ENCODE measurements at places on chromosomes 3 and 15.

DNA sequence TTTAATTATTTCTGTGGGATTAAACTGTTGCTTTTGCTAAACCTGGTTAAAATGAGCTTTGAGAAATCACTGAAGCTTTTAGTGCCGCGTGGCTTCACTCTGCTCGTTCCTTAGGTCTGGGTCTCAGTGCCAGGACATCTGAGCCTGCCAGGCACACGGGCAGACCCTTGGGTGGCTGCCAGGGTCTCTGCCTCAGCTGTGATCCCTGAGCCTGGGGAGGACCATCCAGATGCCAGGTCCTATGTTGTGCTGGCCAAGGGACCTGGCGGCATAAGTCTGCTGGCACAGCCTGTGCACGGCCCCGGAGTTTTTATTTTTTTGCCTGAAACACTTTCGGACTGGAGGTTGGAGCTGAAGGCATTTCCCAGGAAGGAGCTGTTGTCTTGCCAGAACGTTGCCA lies 328.1 kb downstream of the LRTM1 start:
- DNase-seq = no peak

DNA sequence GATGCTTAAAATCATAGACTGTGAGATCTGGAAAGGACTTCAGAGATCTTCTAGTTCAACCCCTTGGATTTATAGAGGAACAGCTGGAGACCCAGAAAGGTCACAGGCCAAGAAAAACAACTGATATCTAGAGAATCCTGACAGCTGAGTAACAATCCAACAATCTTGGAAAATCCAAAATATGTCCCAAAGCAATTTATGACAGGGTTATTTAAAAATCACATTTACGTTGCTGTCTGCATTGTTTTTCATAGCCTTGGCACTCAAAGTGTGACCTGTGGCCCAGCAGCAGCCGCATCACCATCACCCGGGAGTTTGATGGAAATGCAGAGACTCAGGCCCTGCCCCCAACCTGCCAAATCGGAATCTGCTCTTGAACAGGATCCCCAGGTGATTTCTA lies 78.8 kb downstream of the FBN1 start:
- DNase-seq = no peak

GRCh38 chr3:9161298-9161697 lies 88.1 kb downstream of the SRGAP3 start:
- DNase-seq = no peak

GRCh38 chr3:44476181-44476611 lies 1.3 kb downstream of the ZNF445 start:
- no peak for DNase-seq

GRCh38 chr3:71759401-71759800 lies 5.7 kb downstream of the GPR27 start:
- no peak for DNase-seq

GRCh38 chr3:172467170-172467824 lies 19.0 kb upstream of the GHSR start:
- DNase-seq = no peak

GRCh38 chr15:40097968-40098476 lies 10.7 kb downstream of the BMF start:
- no peak for DNase-seq

DNA sequence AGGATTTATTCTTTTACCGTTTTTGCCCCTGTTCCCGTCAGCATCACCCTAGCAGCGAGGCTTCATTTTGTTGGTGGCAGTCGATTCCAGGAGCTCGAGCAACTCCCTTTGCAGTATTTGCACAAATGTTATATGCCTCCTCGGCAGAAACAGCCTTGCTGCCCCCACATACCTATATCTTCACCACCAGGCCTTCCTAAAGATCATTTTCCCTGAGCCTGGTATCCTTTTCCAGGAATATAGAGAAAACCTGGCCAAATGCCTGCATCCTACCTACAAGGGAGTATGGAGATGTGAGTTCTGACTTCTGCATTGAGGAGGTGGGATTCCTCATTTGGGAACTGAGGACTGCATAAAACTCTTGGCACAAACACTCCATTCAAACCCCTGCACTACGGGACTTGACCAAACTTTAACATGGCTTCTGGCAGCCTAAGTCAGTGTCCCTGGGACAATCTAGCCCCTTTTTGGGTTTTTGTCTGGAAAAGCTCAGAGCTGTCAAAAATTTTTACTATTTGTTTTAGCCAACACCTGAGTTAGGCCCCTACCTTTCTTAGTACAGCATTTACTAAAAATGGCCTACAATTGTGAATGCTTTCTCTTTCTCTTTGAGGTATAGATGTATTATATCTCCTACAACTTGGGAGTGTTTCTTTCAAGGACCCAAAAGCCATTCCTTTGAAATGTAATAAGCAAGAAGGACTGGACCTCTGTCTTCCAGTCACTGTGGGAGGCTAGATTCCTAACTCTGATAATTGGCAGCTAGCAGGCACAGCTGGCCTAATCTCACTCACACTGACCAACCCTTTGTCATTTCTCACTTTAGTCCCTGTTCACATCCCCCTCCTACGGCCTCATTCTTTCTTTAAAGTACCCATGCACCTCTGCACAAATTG lies 12.1 kb upstream of the UBE2Q2 start:
- DNase-seq = no peak

GRCh38 chr15:25741256-25741580 lies 121.9 kb downstream of the ATP10A start:
- no peak for DNase-seq

All from brain pericyte (primary cell).